ENCODE measurements at places on chromosomes 11 and 22. TPM values are rescaled to one million over a fixed set of nuclear protein-coding genes. Genes with fewer than 3 reads are reported as not detected.

The DEFB131B gene
- total RNA-seq: not detected

DNA sequence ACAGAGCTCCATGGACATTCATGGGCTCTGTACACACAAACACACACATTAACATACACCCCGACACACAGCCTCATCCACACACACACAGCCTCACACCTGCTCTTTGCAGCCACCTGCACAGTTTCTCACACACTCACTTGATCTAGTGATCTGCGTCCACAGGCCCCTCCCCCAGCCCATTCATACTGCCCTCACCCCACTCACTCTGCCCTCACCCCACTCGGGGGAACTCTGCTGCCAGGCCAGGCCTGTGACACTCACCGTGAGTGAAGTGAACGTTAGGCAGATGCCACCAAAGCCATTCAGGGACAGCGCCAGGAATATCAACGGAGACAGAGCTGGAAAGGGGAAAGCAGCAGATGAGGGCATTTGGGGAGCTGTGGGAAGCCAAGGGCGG lies 15.0 kb downstream of the SLC43A1 start:
- no peak for DNase-seq
- H3K4me3 ChIP-seq: no peak overlapping the region
- no peaks in the 10 kb centered on the region for H3K27me3 ChIP-seq
- no peaks in the 10 kb centered on the region for H3K36me3 ChIP-seq
- H3K4me1 ChIP-seq: peaks cover 8% of the 10 kb centered on the region

DNA sequence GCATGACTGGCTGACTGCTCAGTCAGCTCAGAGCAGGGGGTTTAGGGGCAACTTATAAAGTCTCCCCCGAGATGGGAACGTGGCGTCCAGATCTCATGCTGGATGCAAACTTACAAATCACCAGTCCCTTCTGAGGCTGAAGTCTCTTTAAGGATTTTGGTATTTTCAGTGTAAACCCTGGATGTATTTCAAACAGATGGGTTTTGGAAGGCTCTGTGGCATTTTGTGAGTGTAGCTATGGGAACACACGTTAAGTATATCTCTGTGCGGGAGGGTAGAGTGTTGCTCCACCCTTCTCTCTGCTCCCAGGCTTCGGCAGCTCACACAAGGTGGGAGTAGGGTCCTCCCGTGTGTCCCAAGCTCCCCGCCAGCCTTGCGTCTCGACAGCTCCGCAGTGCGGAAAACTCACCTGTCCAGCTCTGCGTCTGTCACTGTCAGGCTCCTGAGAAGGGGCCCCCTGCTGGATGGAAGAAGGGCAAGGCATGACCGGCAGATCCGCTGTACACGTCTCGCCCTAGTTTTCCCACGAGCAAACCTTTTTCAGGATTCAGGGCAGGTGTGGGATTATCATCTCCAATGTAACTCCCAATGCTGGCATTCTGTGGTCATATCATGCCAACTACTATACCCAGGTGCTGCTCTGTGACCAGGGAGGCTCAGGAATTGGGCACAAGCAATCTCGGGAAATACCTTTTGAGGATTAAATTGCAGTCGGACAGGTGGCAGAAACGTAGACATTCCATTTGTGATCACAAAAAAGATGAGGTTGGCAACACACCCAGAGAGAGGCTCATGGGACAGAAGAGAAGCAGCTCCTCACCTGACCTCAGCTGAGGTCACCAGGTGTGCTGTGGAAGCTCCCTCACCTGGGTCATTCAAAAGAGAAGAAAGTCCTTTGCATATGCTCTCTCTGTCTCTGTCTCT lies 313.9 kb upstream of the B3GAT1 start:
- no peak overlapping the region for H3K27ac ChIP-seq
- no peaks in the 10 kb centered on the region for H3K4me1 ChIP-seq
- H3K36me3 ChIP-seq: no peaks in the 10 kb centered on the region

DNA sequence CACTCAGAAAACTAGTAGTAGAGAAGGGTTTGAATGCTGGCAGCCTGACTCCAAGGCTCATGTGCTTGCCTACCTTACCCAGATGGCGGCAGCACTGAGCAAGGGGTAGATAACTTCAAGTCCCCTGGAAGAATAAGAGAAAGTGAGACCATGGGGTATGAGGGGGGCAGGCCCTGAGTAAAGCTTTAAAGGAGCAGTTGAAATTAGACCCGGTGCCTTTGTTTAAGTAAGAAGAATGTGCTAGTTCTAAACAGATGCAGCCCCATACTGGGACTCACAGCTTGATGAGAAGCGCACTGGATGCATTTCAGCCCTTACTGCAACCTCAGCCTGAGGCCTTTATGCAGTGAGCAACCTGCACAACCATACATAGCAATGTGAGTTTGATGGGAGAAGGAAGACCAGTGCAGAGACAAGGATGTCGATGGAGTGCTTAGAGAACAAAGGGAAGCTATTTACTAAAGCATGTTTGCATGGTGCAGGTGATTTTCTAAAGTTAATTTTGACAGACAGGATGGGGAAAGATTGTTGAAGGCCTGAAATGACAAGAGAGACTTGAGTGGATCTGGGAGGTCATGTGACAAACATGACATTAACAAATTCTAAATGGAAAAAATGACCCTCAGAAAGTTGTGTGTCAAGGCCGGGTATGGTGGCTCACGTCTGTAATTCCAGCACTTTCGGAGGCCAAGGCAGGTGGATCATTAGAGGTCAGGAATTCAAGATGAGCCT lies 27.1 kb upstream of the TMA7B start:
- H3K27me3 ChIP-seq: peaks cover 13% of the 10 kb centered on the region
- no peak overlapping the region for H3K27ac ChIP-seq
- DNase-seq: peak; percentile 63
- H3K4me1 ChIP-seq: no peaks in the 10 kb centered on the region
- no peaks in the 10 kb centered on the region for H3K36me3 ChIP-seq
- H3K4me3 ChIP-seq: no peak overlapping the region

The HBE1 gene
- not detected for total RNA-seq

DNA sequence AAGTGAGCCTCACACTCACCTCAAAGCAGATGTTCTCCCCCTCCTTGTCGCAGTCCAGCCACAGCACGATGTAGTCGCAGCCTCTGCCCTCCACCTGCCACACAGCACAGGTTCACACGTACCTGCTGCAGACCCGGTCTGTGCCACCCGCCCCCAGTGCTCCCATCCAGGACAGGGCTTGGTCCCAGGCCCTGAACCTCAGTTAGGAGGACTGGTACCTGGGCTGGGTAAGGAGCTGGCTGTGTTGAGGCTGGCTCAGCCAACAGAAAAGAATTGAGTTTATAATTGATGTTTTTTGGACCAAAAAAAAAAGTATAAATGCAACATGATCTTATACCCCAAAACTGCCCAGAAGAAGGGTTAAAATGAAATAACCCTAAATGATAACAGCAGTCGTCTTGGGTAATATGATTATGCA lies 10.7 kb downstream of the TOP3B start:
- H3K27ac ChIP-seq: no peak overlapping the region
- no peak overlapping the region for H3K4me3 ChIP-seq
- H3K4me1 ChIP-seq: no peaks in the 10 kb centered on the region
- peaks cover 25% of the 10 kb centered on the region for H3K36me3 ChIP-seq
- no peaks in the 10 kb centered on the region for H3K27me3 ChIP-seq

GRCh38 chr22:23233752-23234408 lies 53.6 kb downstream of the BCR start:
- H3K27ac ChIP-seq: peak overlapping the region; percentile 87
- peak; percentile 98 for DNase-seq
- H3K4me1 ChIP-seq: peaks cover 60% of the 10 kb centered on the region
- no peaks in the 10 kb centered on the region for H3K27me3 ChIP-seq
- H3K4me3 ChIP-seq: no peak overlapping the region

- H3K4me1 ChIP-seq: no peaks in the 10 kb centered on the region
- H3K36me3 ChIP-seq: no peaks in the 10 kb centered on the region
- H3K27ac ChIP-seq: no peak overlapping the region
- no peak for DNase-seq
- H3K4me3 ChIP-seq: no peak overlapping the region
- no peaks in the 10 kb centered on the region for H3K27me3 ChIP-seq
Measured at GRCh38 chr22:40491990-40492631, 121.7 kb downstream of the SGSM3 start.

The LTBP3 gene
- total RNA-seq: 13.2 TPM

The CRYBB1 gene
- total RNA-seq: 0.30 TPM

The NPAS4 gene
- total RNA-seq: not detected

- no peaks in the 10 kb centered on the region for H3K4me1 ChIP-seq
Measured at GRCh38 chr11:73578592-73579185, 19.2 kb downstream of the FAM168A start.

The MRGPRX3 gene
- not detected for total RNA-seq

- H3K27me3 ChIP-seq: no peaks in the 10 kb centered on the region
- no peaks in the 10 kb centered on the region for H3K4me1 ChIP-seq
- H3K36me3 ChIP-seq: no peaks in the 10 kb centered on the region
- H3K4me3 ChIP-seq: no peak overlapping the region
- no peak for DNase-seq
- H3K27ac ChIP-seq: no peak overlapping the region
Measured at GRCh38 chr11:82183346-82183745, 550.3 kb downstream of the FAM181B start.

DNA sequence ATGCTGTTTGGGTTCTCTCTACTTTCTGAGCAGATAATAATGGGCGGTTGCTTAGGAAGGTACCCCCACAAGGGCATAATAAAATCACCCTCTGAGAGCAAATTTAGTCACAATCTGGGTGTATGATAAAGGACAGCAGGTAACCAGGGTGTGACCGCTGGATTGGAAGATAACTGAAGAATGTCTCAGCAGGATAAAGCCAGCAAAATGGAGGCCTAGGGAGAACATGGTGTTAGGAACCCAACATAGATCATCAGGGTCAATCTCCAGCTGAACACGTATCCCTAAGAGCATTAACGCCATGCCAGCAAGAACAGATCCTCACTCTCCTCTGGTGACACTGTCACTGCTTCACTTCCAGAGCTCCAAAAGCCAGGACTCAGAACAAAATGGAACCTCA lies 64.5 kb upstream of the SCUBE2 start:
- no peak for DNase-seq
- no peaks in the 10 kb centered on the region for H3K27me3 ChIP-seq
- H3K4me3 ChIP-seq: no peak overlapping the region
- H3K4me1 ChIP-seq: no peaks in the 10 kb centered on the region

GRCh38 chr22:36156119-36156514 lies 4.4 kb downstream of the APOL3 start:
- H3K4me1 ChIP-seq: no peaks in the 10 kb centered on the region
- no peak overlapping the region for H3K4me3 ChIP-seq
- H3K36me3 ChIP-seq: no peaks in the 10 kb centered on the region
- peaks cover 4% of the 10 kb centered on the region for H3K27me3 ChIP-seq

The C22orf31 gene
- not detected for total RNA-seq

DNA sequence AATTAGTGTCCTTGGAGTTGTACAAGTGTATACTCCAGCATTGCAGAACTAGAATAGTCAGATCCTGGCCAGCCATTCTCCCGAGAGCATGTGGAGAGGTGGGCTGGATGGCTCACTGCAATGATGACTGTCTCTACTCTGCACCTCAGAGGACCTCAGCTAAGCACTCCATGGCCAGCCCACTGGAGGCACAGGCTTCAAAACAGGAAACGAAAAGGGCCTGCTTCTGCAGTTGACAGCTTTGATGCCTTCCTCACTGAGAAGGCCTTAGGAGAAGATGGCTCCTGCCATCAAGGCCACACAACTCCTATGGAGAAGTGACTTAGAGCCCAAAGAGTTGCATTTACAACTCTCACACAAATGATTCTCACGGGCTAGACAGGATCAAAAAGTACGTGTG lies 9.1 kb downstream of the POLD4 start:
- no peak overlapping the region for H3K4me3 ChIP-seq
- no peak for DNase-seq
- no peaks in the 10 kb centered on the region for H3K27me3 ChIP-seq

- H3K36me3 ChIP-seq: no peaks in the 10 kb centered on the region
- H3K4me3 ChIP-seq: no peak overlapping the region
- no peak overlapping the region for H3K27ac ChIP-seq
- 0 out of 2 replicates have a peak, but pooled peaks cover 3% of the 10 kb centered on the region for H3K4me1 ChIP-seq
- H3K27me3 ChIP-seq: no peaks in the 10 kb centered on the region
- no peak for DNase-seq
Measured at GRCh38 chr11:95793116-95793515, 2.8 kb downstream of the CEP57 start.

The NAALAD2 gene
- not detected for total RNA-seq

GRCh38 chr11:125132596-125132995 lies 21.2 kb upstream of the TMEM218 start:
- no peak for DNase-seq
- H3K4me3 ChIP-seq: no peak overlapping the region
- peaks cover 29% of the 10 kb centered on the region for H3K4me1 ChIP-seq
- H3K27ac ChIP-seq: 0 out of 2 replicates have a peak overlapping the region, but pooled peaks have one; percentile 14
- H3K27me3 ChIP-seq: no peaks in the 10 kb centered on the region

- H3K36me3 ChIP-seq: no peaks in the 10 kb centered on the region
- H3K4me3 ChIP-seq: no peak overlapping the region
- H3K27me3 ChIP-seq: 0 out of 2 replicates have a peak, but pooled peaks cover 3% of the 10 kb centered on the region
- DNase-seq: no peak
Measured at GRCh38 chr22:44311855-44312170, 938 bp downstream of the SHISAL1 start.

DNA sequence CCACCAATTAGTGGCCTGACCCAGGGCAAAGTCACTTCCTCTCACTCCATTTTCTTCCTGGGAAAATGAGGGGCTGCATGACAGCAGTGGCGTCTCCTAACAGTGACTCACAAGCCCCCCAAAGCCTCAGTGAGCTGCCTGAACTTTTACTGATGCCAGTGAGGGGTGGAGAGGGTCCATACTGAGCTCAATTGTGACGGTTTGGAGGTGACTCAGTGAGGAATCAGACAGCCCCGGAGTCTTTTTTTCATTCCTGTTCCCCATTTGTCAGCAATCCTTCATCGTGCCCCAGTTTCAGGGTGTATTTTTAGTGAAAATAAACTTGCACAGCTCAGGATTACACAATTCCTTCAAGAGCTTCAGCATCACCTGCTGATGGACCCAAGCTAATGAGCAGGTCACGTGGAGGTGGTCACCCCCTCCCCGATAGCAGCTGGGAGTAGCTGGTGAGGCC lies 30.1 kb upstream of the RASD2 start:
- no peaks in the 10 kb centered on the region for H3K4me1 ChIP-seq
- DNase-seq: no peak
- no peaks in the 10 kb centered on the region for H3K36me3 ChIP-seq
- H3K27me3 ChIP-seq: no peaks in the 10 kb centered on the region

DNA sequence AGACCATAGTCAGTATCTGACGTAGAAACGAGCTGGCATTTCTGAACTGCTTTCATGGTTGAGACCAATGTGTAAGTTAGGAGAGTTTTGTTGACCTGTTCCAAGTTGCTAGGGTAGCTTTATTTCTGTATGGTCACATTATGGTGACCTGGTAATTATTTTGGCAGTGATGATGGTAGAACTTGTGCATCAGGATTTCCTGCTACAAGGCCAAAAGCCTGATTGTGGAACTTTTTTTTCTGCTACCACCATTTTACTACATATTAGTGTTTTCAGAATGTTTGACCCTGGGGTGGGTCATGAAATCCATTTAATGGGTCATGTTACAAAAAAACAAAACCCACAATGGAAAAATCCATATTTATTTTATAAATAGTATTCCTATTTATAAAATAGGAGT lies 18.9 kb downstream of the FBXO7 start:
- DNase-seq: no peak
- H3K4me3 ChIP-seq: no peak overlapping the region
- no peak overlapping the region for H3K27ac ChIP-seq
- H3K27me3 ChIP-seq: no peaks in the 10 kb centered on the region
- H3K4me1 ChIP-seq: no peaks in the 10 kb centered on the region
- H3K36me3 ChIP-seq: peaks cover 50% of the 10 kb centered on the region

Measured in SJCRH30 (cell line).